ENCODE measurements at places on chromosomes 5 and 9.

DNA sequence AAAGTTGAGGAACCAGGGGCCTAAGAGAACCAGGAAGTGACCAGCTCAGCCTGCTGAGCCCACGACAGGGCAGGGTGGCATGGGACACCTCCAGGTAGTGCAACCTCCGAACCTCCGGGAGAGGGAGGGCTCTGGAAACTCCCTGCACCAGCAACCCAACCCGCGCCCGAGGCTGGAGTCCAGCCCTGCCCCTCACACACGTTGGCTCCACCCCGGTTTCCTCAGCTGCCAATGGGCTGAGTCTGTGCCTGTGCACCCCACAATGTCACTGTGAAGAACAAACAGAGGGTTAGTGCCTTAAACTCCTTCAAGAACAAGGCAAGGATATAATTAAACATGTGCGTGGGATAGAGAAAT, 17.0 kb upstream of the UNC5A start:
- DNase-seq: no peak

- DNase-seq: no peak
These were observed 17.0 kb upstream of the RNF20 start for GRCh38 chr9:101516655-101517054.

GRCh38 chr9:136403538-136403914, 3.6 kb upstream of the SNAPC4 start:
- DNase-seq: peak; percentile 80

DNA sequence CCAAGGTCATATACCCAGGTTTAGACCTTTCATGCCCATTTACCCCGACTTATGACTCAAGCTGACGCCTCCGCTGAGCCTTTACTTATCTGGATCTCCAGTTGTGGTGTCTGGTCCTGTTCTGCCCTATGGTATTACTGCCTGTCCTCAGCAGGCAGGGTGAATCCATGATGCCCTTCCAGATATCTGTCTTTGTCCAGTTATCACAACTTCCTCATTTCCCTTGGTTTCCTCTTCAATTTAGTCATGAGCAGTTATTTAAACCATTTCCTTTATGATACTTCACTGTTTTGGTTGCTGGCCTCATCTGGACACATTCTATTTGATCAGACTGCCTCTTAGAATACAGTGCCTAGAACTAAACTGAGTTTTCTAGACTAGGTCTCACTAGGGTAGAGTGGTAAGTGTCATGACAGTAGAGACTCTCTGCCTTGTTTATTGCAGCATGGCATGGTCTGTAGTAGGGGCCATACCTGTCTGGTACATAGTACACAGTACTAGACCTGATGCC, 93.3 kb downstream of the MELK start:
- no peak for DNase-seq

GRCh38 chr5:139376364-139376763, 6.7 kb downstream of the SLC23A1 start:
- DNase-seq: no peak
